ENCODE measurements at places on chromosomes 16 and 17.
A peak's percentile ranks its signal among the peaks of the same experiment; 100 is the strongest.

DNA sequence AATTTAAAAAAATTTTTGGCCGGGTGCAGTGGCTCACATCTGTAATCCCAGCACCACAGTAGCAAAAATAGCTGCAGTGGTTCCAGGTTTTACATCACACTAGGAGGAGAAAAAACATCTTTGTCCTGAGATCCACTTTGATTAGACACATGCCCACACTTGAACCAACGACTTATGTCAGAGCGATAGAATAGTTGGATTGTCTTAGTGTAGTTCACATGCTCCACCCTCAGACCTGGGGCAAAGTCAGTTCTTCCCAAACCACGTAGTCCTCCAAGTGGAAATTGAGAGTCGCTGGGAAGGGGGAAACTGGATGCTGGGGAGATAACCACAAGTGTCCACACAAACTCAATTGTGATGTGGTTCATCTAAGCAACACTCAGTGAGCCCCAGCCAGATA, 11.4 kb upstream of the ITGAM start:
- no peak for DNase-seq

DNA sequence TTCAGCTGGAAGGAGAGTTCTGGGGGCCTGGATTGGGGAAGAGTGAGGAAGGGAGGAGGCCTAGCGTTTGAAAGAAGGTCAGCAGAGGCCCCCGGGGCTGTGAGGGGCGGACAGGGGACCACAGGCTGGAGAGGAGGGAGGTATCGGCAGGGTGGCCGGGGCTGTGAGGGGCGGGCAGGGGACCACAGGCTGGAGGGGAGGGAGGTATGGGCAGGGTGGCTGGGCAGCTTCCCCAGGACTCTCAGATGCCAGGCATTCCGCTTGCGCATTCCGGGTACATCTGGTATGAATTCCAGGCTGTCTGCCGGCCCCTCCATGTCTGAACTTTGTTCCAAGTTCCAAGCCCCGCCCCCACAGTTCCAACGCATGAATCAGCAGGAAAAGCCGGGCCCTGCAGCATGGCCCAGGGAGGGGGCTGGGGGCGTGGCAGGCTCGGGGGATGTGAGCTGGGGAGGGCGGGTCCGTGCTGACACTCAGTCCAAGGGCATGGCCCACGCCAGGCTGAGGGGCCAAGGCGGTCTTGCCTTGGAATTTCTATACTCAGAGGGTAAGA, 4.3 kb upstream of the TLCD2 start:
- DNase-seq: peak; percentile 70

- peak; percentile 49 for DNase-seq
Measured at GRCh38 chr17:59366773-59367656, 35.6 kb downstream of the YPEL2 start.

DNA sequence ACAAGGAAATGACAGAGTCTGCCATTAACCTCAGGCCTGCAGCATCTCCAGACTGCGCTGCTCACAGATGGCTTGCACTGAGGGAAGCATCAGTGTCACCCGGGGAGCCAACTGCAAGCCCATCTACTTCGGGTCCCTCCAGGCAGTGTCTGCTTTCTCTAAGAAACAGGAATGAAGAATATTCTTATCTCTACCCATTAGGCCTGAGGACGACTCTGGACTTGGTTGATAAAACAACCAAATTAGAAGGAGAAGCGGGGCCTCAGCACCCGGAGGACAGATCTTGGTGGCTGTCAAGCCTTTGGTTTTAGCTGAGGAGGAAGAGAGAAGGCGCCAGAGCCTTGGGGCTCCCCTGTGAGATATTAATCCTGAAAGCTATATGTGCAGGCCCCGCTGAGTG, 19.5 kb upstream of the MGAT5B start:
- no peak for DNase-seq

DNA sequence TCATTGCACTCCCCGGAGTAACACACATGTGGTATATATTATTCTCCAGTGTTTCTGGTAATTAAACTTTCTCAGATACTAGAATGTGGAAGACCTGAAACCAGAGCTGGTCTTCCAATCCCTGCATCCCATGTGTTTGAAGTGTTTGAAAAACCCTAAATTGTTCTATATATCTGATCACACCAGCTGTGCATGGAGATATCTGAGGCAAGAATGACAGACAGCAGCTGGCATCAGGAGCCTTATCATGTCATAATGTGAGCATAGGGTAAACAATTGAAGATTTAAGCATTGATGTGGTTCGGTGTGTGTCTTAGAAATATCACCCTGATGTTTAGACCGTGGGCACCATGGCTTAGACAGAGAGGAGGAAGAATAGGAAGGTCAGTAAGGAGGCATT, 251.0 kb downstream of the CDH11 start:
- no peak for DNase-seq

Data from HEK293T (cell line).